AG09319 (cell line): ENCODE measurements at places on chromosomes 7 and 10.

GRCh38 chr7:110719741-110720140, 371.2 kb upstream of the LRRN3 start:
- DNase-seq = no peak

- DNase-seq = no peak
Observed at GRCh38 chr7:130875265-130875741, 141.3 kb upstream of the KLF14 start.

- no peak for DNase-seq
Observed at GRCh38 chr10:14665304-14665703, 109.4 kb downstream of the FAM107B start.

- DNase-seq = peak; percentile 22
Observed at GRCh38 chr10:103111031-103111917, 81.8 kb downstream of the NT5C2 start.

- no peak for DNase-seq
Observed at GRCh38 chr7:37046531-37047079, 322.3 kb upstream of the AOAH start.

DNA sequence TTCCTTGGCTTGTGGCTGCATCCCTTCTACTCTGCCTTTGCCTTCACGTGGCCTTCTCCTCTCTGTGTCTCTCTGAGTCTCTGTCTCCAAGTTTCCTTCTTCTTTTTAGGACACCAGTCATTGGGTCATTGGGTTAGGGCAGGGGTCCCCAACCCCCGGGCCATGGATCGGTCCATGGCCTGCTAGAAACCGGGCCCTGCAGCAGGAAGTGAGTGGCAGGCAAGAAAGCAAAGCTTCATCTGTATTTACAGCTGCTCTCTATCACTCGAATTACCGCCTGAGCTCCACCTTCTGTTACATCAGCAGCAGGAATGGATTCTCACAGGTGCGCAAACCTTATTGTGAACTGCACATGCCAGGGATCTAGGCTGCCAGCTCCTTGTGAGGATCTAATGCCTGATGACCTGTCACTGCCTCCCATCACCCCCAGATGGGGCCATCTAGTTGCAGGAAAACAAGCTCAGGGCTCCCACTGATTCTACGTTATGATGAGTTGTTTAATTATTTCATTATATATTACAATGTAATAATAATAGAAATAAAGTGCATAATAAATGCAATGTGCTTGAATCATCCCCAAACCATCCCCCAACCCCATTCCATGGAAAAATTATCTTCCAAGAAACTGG, 47.9 kb upstream of the DOCK1 start:
- no peak for DNase-seq

- DNase-seq = no peak
Observed at GRCh38 chr7:24229481-24230226, 54.3 kb upstream of the NPY start.

DNA sequence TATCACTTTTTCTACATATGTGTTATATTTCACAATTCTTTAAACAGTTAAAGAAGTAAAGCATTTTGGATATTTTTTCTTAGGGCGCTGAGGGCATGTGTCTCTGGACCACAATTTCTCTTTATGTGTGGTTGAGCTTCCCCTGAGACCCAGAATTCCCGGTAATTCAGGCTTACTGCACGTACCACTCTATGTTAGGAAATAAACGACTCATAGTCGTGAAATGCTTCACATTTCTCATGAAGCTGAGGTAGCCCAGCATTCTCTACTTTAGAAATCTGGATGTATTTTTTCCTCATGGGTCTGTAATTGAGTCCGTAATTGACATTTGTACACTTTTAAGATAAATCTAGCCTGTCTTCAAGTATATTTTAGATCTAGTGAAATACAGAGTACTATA, 170.6 kb downstream of the FZD1 start:
- no peak for DNase-seq

DNA sequence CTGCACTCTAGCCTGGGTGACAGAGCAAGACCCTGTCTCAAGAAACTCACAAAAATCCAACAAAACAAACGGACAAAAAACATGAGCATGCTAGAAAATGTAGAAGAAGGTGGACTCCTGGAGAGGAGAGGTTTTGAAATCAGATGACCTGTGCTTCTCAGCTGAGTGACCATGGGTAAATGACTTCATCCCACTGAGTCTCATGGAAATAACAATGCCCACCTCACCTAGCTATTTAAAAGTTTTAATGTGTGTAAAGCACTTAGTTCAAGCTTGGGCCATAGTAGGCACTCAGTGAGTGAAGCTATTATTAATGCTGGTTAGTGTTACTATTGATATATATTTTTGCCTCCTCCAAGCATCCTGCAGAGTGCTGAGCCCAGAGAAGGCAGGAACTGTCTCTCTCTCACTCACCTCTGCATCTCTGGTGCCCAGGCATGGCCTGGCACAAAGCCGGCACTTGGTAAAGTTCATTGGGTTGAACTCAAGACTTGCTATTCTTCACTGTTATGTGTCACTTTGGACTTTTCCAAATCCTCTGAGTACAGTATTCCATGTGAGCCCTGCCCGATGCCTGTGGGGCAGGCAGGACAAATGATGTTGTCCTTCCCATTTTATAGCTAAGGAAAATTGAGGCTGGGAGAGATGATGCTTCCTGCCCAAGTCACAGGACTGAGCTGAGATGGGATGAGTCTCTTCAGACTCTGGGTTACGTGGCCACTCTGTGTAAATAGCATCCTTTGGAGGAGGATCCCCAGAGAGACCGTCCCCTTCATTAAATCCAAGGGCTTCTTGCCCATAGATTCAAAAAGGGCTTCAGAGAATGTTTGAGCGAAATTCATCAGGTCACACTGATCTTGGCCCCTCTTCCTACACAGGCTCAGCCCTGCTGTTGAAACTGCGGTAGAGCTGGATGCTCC, 81.4 kb upstream of the EMX2 start:
- DNase-seq = no peak

DNA sequence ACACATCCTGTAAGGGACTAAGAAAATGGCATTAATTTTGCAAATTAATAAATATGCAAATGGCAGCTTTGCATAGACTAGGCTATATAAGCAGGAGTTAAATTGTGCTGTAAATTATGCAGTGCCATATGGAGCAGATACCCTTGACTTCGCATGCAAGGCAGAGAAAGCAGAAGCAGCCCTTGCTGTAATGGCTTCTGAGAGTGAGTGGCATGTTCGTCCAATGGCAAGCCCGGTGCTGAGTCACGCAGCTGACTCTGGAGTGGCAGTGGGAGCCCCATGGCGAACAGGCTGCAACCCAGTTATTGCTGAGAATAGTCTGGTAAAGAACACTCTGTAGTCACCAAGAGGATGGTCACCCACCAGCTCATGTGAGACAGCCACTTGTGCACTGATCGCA, 1186.5 kb downstream of the TYW1 start:
- DNase-seq = no peak

- no peak for DNase-seq
Observed at GRCh38 chr10:91298224-91298871, 77.9 kb downstream of the PCGF5 start.

- DNase-seq = no peak
Observed at GRCh38 chr10:76257816-76258215, 826.4 kb downstream of the LRMDA start.

GRCh38 chr7:75905785-75906604, 9.0 kb upstream of the POR start:
- DNase-seq = peak; percentile 54

- no peak for DNase-seq
Observed at GRCh38 chr10:132248455-132249225, 59.1 kb downstream of the STK32C start.

GRCh38 chr7:110803602-110804143, 287.3 kb upstream of the LRRN3 start:
- no peak for DNase-seq

DNA sequence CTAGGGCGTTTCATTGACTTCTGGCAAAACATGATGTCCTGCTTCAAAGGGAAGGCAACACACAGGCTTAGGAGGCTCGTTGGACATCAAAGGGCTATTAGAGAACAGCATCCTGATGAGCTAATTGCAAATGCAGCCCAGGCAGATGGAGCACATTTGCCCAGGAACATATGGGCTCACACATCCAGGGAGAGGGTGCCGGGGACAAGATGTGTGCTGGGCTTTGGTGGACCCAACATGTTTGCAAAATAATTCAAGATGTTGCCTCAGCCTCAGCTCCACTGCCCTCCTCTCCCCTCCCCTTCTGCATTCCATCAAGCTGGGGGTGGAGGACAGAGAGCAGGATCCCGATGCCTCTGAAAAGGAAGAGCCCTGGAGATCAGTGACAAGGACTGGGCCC, 217.1 kb upstream of the ZMIZ1 start:
- DNase-seq = peak; percentile 36

GRCh38 chr7:40544871-40545303, 410.1 kb downstream of the SUGCT start:
- DNase-seq = peak; percentile 63

GRCh38 chr7:39678930-39679709, 55.7 kb downstream of the RALA start:
- no peak for DNase-seq

DNA sequence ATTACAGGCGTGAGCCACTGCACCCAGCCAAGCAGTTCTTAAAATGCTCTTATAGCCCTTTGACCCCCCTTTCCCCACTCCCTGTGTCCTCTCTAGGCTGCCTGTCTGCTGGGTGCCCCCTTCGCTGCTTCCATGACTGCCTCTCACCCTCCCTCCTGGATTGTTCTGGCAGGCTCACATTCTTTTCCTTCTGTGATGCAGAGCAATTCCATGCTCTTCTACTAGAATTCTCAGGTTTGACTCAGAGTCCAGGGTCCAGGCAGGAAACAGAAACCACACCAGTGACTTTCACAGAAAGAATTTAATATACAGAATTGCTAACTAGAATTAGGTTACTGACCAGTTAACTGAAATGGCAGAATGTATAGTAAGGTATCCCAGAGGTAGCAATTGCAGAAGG, 244.8 kb downstream of the BAMBI start:
- no peak for DNase-seq

DNA sequence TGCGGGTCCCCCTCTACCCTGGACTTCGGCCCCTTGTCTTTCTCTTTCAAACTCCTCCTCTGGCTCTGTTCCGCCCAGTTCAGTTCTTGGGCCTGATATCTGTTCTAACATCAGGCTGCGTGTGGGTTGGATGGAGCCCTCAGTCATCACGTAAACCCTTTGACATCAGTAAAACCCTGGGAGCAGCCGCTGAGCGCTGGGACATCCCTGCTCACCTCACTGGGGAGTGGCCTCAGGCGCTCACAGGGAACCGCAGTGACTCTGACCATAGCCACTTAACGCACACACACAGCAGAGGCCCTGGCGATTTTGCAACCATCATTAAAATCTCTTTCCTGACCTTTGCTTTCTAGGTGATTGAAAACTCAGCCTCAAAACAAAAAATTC, 113.3 kb downstream of the CYTH3 start:
- no peak for DNase-seq

- DNase-seq = no peak
Observed at GRCh38 chr7:103856929-103857328, 132.5 kb downstream of the RELN start.

DNA sequence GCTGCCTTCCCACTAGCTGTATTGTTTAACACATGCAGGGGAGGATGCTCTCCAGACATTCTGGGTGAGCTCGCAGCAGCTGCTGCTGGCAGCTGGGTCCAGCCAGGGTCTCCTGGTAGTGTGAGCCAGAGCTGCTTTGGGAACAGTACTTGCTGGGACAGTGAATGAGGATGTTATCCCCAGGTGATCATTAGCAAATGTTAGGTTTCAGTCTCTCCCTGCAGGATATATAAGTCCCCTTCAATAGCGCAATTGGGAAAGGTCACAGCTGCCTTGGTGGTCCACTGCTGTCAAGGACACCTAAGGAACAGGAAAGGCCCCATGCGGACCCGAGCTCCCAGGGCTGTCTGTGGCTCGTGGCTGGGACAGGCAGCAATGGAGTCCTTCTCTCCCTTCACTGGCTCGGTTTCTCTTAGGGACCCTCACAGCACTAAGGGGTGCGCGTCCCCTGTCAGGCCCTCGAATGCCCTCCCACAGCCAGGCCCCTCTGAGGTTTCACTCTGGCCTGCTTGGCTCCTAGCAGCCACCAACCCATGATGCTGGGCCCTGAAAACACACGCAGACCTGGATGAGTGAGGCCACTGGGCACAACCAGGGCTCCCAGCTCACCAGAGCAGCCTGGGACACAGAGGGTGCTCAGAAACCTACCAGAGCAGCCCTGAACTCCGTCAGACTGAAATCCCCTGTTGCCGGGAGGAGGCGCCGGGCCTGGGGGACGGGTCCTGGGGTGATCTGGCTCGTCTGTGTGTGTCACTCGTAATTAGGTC, 173.0 kb upstream of the LANCL2 start:
- no peak for DNase-seq
